Right lobe of liver (tissue), 6 donors: ENCODE measurements at places on chromosomes 5 and 9.

DNA sequence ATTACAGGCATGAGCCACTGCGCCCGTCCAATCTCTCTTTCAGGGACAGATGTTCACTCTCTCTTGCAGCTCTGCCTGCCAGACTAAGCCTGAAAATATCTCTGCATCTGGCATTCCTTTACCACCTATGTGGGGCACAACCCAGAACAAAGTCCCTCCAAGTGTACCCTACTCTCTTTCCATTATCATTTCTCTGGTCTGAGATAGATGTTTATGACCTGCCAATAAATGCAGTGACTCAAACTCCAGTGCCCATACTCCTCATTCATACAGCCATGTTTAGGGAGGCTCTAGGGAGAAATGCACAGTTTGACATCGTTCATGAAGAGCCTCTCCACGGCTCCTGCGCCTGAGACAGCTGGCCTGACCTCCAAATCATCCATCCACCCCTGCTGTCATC lies at the start of gene BTNL3:
BTNL3 (plus strand) TSS at position 255 of the 400 bp plus-strand sequence. CDS start 183 bp downstream, outside the sequence.
- DNase-seq: no peak

- DNase-seq: peak; percentile 71
Measured at GRCh38 chr9:109817846-109818472, 38.0 kb downstream of the PALM2AKAP2 start.

DNA sequence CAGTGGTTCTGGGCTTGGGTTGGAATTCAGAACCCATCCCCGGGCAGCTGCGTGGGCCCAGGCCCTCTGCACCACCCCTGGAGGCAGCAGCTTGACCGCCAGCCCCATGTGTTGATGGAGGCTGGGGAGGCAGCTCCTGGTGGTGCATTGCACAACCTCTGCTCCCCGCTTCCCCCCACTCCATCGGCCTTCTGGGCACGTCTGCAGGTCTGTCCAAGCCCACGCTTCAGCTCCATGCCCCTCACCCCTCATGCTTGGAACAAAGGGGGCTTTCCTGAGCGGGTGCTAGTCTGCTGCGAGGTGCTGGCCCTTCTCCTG lies 1.4 kb downstream of the NCS1 start:
- DNase-seq: no peak

GRCh38 chr5:16666883-16667398 lies 50.1 kb upstream of the RETREG1 start:
- DNase-seq: no peak

- DNase-seq: no peak
Measured at GRCh38 chr5:58446024-58446423, 13.9 kb downstream of the PLK2 start.

DNA sequence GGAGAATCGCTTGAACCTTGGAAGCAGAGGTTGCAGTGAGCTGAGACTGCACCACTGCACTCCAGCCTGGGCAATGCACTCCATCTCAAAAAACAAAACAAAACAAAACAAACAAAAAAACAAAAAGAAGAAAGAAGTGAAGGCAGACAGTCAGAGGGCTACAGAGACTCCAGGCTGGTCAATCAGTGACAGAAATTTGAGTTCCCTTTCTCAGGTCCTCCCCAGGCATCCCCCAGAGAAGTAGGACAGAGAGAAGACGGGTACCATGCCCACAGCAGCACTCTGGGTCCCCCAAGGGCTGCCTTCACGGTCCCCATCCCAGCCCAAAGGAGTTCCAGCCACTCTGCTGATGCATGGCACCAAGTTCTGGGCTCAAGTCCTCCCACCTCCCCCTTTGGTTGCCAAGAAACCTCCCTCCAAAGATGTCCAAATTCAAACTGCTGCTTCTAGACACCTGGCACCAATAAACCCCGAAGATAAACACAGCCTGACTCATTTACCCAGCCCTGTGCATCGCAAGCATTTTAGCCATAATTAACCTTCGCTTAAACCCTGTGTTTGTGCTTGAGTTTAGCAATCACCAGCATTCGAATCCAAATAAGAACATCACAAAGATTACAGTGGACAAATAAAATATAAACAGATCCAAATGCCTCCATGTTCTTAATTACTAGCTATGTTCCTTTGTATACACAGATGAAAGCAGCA lies 24.0 kb downstream of the SEMA4D start:
- no peak for DNase-seq

- DNase-seq: no peak
Measured at GRCh38 chr9:137057545-137057944, 3.7 kb upstream of the ENTPD2 start.
